Stimulated activated CD8-positive, alpha-beta memory T cell treated with anti-CD3 and anti-CD28 coated beads, Interleukin-2, amount 100 ng/mL, for 48 hours (primary cell): ENCODE measurements at places on chromosomes 5 and 9.

DNA sequence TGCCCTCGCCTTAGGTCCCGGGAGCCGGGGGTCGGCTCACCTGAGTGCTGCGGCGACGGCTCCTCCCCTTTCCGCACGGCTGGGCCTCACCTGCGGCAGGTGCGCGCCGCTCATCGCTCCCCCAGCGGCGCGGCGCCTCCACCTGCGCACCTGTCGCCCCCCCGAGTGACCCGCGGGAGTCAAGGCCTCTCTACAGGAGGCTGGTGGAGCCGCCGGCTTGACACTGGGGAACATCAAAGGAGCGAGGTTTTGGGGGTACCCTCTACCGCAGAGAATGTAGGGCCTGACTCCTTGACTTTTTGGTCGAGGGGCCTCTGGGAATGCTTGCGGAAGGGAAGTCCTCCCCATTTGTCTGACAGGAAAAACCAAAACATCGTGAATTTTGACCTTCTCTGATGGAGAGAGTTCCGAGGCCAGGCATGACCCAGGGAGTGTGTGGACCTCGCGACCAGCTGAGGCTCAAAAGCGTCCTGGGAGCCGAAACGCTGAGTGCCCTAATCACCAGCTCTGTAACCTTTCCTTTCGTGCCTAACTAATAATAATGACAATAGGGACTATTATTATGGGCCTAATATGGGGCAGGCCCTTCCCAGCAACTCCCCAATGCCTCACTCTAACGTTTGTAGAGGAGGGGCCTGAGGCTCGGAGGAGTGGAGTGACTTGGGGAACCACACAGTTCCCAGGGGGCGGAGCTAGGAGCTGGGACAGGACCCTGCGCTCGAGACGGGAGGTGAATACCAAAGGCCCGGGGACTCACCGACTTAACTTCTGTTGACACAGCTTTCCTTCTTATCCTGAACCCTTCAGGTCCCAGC is 714 bp upstream of the IER5L start:
- DNase-seq, result no peak

- no peak for DNase-seq
Measured at GRCh38 chr9:97528529-97529230, 27.2 kb downstream of the TMOD1 start.

- no peak for DNase-seq
Measured at GRCh38 chr5:130546211-130546610, 618.8 kb downstream of the HINT1 start.

- no peak for DNase-seq
Measured at GRCh38 chr5:178529080-178529479, 61.1 kb downstream of the COL23A1 start.

DNA sequence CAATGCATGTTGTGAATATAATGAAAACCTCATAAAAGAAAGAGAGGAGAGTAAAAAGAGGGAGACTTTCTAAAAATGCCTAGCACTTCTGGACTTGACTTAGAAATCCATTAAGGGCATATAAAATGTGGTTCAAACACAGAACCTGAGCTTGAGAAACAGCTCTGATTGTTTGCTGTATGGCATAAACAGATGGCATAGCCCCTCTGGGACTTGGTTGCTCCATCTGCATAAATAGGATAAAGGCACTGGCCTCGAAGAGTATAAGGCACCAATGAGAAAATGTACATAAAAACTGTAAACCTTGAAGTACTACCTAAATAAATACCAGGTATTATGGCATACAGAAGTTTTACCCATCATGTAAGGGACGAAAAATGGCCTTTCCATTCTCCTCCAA is 23.8 kb downstream of the MRPS27 start:
- no peak for DNase-seq

GRCh38 chr9:79236466-79236865 is 335.3 kb upstream of the TLE4 start:
- DNase-seq, result no peak

DNA sequence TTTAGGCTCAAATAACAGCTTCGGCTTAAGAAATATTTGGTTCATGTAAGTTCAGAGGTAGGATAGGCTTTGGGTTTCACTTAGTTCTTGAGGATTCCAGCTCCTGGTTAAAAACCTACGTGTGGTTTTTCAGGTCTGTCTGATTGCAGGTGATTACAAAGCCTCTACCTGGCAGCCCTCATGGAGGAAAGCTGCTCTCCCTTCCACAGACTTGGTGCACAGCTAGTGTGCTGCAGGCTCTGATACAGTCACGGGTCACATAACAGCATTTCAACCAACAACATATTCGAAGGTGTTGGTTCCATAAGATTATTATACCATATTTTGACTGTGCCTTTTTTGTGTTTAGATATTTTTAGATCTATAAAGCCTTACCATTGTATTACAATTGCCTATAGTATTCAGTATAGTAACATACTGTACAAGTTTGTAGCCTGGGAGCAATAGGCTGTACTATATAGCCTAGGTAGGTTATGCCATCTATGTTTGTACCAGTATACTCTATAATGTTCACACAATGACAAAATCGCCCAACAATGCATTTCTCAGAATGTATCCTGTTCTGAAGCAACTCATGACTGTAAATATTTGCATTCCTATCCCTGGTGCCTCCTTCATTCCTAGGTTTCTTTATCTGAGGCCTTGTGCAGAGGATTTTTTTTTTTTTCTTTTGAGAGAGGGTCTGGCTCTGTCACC is 8.0 kb upstream of the DCP2 start:
- DNase-seq, result no peak

DNA sequence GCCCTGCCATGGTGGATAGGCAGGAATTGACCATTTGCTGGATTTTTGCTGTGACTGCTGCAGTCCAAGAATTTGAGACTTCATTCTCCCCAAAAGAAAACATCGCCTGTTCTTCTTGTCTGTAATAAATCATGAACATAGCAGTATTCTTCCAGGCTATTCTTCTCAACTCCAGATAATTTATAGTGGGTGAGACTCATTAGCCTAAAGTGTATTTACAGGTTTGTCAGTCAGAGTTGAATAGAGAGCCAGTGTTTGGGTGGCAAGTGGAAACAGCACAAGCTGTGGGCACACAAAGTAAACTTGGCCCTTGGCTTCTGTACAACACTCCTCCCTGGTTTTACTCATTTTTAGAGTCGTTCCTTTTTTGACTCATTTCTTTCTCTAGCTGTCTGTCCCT is 128.2 kb upstream of the VCAN start:
- DNase-seq, result no peak

DNA sequence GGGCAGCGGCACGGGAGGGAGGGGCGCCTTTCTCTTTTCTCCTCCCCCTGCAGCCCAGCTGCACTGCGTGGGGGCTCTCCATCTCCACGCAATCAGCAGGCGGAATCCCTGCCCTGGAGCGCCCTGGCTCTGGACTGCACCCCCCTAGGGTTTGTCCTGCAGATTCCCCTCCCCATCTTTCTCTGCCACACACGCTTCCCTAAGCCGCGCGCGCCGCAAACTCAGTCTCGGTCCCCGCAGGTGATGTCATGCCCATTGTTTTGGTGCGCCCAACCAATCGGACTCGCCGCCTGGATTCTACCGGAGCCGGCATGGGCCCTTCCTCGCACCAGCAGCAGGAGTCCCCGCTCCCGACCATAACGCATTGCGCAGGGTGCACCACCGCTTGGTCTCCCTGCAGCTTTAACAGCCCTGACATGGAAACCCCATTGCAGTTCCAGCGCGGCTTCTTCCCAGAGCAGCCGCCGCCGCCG is at the start of gene KCNN2:
TSS of gene KCNN2 (plus strand) at position 347 of the 473 bp plus-strand sequence. CDS start at position 417, 70 bp downstream.
- DNase-seq, result no peak

DNA sequence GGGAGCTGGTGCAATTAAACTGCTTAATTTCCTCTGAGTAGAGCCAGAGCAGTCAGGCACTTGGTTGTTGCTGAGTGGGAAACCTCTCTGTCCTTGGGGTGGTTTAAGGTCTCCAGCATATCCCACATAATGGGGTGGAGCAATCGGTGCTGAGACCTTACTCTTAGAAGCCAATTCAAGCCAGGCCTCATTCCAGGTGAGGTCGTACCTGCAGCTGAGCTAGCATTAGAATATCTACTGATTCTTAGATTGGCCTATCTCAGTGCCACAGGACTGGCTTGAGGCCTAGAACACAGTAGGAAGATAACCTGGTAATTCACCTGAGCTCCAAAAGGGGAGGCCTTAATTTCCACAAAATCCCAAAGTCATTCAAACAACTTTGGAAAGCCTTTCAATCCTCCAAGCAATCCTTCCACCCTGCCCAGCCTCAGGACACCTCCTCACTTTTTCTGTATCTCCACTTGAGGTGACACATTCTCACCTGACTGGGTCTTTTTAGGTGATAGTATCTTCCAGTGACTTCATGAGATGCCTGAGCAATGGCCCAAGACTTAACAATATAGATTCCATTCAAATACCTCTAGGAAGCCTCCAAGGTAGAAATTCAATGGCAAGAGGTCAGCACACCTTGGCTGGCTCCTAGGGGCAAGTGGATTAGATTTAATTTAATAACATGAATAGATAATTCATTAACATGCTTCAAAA is 91.0 kb downstream of the FEM1C start:
- DNase-seq, result no peak

- no peak for DNase-seq
Measured at GRCh38 chr5:6450319-6450833, 1.7 kb downstream of the UBE2QL1 start.

DNA sequence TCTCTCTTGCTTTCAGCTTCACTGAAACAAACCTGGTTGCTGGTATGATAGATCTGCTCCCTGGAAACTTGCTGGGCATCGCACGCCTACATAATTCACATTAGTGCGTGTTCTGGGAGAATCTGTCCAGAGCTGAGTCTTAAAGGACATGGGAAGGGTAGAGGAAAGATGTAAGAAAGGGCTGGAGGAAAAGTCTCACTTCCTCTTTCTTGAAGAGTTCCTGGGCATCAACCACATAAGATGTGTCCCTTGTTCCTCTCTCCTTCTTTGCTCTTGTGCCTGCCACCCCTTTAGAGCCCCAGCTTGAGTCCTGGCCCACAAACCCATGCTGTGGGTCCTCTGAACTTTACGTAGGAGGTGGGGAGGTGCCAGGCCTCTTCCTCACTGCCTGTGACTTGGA is 205.3 kb upstream of the PANK3 start:
- no peak for DNase-seq

DNA sequence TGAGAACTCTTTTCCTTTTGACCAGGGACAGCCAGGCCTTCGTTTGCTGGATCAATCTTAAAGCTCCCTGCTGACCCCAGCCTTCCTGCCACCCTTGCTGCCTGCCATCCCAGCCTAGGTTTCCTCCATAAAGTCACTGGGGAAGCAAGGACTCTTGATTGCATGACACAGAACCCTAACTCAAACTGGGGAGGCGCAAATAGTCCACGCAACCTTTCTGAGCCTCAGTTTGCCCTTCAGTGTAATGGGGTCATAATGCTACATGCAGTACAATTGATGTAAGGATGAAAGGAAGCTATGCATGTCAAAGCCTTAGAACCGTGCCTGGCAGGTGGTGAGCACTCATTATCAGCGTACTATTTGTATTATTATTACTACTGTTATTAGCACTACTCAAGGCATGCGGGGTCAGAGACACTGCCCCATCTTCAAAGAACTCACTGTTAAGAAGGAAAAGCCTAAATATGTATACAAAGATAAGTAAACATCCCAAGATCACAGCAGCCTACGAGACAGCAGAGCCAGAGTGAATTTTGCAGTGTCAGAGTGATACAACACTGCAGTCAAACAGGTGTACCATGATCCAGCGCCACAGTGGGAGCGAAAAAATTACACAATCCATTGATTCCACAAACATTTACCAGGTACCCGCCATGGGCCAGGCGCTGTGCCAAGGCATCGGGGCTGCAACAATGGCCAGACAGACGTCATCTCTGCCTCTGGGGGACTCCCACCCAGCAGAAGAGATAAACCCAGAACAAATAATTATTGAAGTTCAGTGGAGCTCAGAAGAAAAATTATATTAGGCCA is 16.9 kb upstream of the CPLX2 start:
- DNase-seq, result no peak

- no peak for DNase-seq
Measured at GRCh38 chr9:86978413-86978812, 31.1 kb upstream of the GAS1 start.

DNA sequence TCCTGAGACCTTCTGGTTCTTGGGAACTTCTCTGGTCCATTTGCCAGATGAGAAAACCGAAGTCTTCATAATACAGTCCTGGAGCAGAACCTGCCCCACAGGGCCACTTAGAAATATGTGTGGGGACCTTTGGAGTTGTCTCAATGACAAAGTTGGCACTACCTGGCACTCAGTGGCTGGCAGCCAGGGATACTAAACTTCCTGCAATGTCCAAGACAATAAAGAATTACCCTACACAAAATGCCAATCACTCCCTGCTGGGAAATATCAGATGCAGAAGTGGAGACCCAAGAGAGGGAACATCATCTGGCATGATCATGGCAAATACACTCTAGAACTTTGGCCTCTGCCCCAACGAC is 29.6 kb downstream of the ADRB2 start:
- no peak for DNase-seq

GRCh38 chr5:179393078-179393477 is 47.8 kb upstream of the ADAMTS2 start:
- no peak for DNase-seq

DNA sequence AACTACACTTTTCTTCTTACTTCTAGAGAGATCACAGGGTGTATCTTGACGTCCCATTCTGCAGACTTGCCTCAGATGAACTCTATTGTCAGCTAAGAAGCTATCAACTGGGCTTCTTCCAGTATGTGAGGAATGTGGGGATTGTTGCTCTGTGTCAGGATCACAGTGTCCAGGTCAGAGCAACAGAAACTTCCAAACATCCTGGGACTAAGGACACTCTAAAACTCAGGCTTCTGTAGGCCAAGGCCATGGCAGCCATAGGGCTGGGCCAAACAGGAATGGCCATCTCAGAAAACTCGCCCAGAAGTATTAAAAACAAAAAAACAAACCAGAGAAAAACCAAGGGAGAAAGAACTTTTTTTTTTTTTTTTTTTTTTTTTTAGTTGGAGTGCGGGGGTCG is 210.0 kb upstream of the CLINT1 start:
- DNase-seq, result no peak

GRCh38 chr9:127566351-127567001 is 45.6 kb upstream of the STXBP1 start:
- no peak for DNase-seq

DNA sequence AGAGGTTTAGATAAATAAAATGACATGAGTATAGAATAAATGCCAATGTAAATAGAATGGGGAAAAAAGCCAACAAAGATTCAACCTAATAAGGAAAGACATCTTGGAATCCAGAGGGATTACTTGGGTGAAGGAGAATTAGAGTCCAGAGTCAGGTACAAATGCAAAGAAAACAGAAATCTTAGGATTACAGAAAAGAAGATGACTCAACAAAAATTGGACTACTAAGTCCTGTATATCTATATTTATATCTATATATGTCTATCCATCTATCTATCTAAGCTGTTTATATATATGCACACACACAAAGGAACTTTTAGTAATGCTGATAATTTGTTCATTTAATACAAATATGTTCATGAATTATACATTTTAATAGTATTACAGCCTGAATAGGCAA is 27.6 kb downstream of the FAM174A start:
- DNase-seq, result no peak

DNA sequence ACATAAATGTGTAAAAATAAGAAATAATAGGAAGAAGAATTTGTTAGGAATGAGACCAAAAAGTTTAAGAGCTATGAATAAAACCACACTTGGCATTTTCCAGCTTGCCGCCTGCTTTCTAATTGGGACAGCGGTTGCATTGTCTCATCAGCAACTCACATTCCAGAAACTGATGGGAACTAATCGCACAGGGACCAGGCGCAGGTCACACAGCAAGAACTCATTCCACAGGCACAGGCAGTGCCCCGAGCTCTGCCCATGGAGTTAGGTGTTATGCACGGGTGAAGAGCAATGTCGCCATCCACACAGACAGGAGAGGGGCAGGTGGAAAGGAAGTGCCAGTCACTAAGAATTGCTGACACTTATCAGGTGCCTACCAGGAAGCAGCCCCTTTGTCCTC is 279.9 kb downstream of the NSG2 start:
- no peak for DNase-seq
